Fibroblast of mammary gland (primary cell): ENCODE measurements at places on chromosomes 5 and 9.

GRCh38 chr5:17282283-17283120, 65.1 kb downstream of the BASP1 start:
- no peak for DNase-seq

DNA sequence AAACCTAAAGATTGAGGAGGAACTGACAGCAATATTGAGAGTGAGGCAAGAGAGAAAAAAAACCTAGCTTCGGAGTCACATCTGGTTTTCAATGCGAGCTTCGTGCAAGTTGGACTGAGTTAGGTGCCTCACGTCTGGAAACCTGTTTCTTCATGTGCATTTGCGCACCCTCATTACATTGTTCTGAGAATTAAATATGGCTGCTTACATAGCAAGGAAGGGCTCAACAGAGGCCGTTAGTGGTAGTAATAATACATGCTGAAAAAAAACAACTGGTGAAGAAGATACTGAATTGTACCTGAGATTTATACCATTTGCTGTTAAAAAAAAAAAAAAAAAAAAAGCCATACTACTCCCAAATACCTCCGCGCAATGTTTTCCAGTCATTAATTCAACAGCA, 18.6 kb downstream of the DNAJA1 start:
- no peak for DNase-seq

DNA sequence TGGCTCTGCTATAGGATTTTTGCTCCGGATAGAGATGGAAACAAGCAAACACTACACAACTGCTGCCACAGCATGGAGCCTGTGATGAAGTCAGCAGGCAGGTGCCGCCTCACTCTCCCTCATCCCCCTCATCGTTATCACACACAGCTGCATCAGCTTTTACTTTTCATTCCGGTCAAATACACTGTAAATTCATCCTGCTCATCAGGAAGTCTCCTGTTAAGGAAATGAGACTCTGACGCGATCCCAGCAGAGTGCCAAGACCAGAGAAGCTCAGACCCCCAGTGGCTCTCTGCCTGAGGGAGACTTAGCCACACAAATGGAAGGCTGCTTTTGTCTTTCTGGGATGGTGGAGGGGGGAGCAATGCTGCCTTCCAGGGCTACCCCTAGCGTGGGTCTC, 270.2 kb downstream of the ELAVL2 start:
- DNase-seq: no peak

DNA sequence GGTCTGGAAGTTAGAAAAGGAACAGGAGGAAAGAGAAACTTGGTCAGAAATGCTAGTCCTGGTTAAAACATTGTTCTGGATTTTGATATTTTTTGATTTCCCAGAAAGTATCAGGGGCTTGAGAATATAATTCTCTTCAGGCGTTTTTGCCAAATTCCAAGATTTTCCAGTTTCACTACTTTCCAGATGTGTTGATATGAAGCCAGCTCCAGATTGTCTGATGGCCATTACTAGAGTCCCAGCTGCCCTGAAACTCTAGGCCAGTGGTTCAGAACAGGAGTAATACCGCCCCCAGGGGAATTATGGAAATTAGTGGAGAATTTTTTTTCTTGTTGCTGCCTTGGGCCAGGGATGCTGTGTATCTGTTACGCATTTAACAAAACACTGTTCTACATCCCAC, 88.6 kb downstream of the KCNN2 start:
- DNase-seq: peak; percentile 23

GRCh38 chr9:113184539-113184938, 33.7 kb downstream of the SLC31A2 start:
- DNase-seq: peak; percentile 69

- no peak for DNase-seq
Measured at GRCh38 chr5:131462454-131462853, 172.6 kb downstream of the RAPGEF6 start.

DNA sequence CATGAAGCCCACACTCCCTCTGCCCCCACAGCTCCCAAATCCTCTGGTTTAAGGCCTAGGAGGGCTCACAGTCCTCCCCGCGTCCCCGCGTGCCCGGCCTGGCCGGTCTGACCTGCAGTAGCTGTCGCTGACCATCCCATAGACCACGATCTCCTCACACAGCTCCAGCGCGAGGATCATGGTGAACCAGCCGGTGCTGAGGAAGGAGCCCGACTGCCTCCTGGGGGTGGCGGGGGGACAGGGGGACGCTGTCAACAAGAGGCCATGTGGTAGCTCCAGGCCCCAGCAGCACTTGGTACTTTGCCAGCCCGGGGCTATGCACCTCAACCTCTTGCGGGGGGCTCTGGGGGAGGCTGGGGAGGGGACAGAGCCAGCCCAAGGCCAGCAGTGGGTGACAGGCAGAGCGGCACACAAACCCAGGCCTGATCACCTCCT, 7.0 kb downstream of the ST6GALNAC4 start:
- DNase-seq: no peak

- no peak for DNase-seq
Measured at GRCh38 chr5:133897431-133897830, 71.0 kb downstream of the C5orf15 start.

GRCh38 chr5:132176987-132177386, 50.7 kb downstream of the P4HA2 start:
- peak; percentile 26 for DNase-seq

DNA sequence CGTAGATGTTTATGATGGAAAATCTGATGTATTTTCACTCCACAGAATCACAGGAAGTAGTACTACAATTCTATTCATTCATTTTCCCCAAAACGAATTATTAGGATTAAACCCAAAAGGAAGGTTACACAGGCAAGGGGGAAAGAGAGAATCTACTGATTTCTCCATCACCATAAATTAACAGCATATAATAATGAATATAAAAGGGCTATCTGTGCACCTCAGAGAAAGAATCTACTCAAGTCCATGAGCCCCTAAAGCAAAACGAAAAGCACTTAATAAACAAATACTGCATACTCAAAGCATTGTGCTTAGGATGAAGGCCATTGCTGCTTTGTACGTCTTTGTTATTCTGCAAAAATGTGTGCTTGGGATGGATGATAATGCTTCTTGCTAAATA, 740.5 kb upstream of the SEMA6A start:
- DNase-seq: no peak

DNA sequence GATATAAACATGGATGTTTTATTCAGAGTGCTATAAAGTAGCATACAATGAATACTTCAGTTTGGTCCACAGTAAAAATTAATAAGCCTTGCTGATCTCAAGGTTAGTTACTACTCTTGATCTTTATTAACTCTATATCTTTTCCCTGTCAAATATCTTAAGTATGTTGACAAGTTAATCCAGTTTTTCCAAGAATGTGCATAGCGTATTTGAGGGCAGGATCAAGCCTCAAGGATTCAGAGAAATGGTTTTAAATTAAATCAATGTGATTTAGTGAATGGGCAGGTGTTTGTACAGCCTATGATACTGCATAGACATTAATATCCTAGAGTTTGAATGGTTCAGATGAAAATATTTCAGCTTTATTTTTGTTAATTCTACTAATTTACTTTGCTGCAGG, 20.7 kb downstream of the MATR3 start:
- DNase-seq: no peak

GRCh38 chr5:176884571-176884890, 14.6 kb downstream of the HK3 start:
- no peak for DNase-seq

DNA sequence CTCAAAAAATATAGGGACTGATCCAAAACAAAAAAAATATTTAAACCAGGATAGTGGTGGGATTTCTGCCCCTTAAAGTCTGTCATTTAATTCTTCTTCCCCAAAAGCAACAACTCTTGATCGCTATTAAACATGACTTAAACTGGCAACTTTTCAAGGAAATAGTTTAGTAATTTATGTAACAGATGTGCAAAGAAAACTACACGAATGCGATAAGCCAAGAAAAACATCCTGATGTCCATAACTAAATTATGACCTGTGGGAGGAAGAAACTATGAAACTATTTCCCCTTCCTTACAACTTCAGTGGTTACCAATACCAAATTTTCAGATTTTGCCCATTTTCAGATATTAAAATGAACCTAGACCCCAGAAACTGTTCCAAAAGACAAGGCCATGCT, 31.5 kb downstream of the CLINT1 start:
- peak; percentile 71 for DNase-seq

DNA sequence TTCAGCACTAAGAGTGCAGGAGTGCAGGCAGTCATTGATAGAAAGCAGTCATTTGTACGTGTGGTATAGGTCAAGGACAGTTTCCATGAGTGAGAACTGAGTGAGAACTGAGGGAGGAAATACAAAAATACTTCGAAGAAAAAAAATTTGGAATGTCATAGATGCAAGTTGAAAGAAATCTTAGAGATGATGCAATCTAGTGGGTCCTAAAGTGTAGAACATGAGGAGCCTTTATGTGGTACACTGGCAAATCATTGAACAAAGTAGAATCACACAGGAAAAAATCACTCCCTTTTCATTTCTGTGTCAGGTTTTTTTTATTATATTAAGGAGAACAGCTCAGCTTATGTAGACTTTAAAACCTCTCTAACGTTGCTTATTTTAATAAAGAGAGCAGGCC, 26.4 kb upstream of the SLC1A1 start:
- DNase-seq: no peak

DNA sequence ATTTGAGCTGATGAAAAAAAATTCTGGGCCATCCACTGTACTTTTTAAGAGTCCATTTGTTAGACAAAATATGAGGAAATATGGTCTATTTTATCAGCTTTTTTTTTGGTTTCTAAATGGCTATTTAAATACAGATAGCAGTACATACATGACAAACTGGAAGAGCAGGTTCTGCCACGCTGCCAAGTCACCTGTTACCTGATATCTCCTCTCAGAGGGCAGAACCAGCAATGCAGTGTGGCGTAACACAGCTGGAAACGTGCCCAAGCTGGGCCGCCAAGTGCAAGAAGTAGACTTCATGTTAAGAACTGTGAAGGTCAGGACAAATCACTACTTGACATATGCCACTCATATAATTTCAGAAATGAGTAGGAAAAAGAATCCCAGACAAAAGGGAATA, 8.1 kb downstream of the MCIDAS start:
- no peak for DNase-seq

DNA sequence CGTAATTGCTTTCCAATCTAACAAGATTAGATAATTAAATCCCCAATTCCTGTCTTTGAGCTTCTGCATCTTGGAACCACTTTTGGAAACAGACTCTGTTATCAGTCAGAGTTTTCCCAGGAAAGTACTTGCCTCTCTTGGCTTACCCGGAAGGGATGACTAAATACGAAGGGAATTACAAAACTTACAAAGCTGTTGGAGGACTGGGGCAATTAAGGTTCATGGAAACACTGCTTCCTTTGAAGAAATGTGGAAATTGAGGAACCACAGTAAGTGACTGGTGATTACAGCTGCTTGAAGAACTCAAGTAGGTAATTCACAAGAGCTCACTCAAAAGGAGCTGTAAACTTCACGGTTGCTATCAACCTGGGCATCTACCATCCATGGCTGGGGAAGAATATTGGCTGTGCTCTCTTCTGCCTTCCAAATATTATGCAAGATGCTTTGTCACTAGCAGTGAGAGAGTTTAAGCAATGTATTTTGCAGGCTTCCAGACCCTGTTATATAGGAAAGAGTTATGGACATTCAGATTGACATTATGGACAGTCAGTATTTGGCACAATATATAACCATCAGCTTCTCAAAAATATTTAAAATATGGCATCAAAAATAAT, 104.6 kb upstream of the MAN2A1 start:
- peak; percentile 46 for DNase-seq
